Sciatic nerve (tissue), 2 donors: ENCODE measurements at places on chromosomes 5 and 9.

- DNase-seq, result no peak
Measured at GRCh38 chr5:137822158-137822764, 45.4 kb upstream of the MYOT start.

DNA sequence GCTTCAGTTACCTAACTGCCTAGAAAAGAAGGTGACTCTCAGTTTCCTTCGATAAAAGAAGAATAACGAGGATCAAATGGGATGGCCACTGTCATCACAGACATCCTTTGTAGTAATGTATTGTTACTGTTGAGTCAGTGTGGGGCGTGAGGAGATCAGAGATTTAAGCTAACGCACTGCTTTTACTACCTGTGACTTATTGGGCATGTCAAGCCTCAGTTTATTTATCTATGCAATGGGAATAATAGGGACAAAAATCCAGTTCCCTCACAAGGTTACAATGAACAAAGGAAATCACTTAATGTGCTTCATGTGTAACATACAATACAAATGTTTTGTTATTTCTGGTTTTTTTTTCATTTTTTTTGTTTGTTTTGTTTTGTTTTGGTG is 255 bp upstream of the TRPM6 start:
- DNase-seq, result no peak

DNA sequence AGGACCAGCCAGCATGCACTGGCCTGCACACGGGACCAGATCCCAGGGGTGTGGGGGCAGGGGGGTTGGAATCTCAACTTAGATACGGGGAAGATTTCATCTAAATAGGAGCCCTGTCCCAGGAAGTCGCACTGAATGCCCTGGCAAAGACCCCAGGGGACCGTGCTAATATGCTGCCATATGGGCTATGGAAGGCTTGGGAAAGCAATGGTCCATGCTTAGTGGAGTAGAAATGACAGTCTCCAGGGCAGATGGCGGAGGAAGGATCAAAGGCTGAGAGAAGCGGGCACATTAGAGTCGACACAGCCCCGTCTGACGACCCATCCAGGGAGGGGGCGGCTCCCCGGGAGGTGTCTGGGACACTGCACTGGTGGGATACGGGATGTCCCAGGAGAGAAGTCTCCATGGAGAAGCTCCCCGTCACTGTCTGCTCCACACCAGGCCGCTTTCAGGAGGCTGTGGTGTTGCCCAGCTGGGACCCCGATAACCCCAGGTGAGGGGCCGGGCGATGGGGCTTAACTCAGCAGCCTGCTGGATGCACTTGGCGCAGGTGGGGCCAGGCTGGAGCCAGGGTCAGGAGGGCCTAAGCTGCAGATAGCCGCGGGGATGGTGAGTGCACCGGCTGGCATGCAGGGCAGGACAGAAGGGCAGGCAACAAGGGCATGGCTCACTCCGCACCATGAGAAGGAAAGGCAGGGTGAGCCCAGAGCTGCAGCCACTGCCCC is 377.7 kb upstream of the IRX1 start:
- no peak for DNase-seq

DNA sequence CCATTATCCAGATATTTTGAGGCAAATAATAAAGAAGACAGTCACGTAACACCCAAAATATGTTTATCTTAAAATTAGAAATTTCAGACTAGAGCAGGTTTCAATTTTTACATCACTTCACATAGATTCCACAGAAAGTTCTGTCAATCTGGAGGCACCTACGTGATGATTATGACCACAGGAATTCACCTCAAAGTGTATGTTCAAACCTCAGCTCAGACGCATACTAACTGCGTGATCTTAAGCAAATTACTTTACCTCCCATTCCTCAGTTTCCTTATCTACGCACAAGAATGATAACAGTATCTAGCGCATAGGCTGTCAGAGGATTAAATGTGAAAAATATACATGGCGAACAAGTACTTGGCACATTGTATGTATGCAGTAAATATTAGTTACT is 5.9 kb upstream of the CDH6 start:
- DNase-seq, result no peak

DNA sequence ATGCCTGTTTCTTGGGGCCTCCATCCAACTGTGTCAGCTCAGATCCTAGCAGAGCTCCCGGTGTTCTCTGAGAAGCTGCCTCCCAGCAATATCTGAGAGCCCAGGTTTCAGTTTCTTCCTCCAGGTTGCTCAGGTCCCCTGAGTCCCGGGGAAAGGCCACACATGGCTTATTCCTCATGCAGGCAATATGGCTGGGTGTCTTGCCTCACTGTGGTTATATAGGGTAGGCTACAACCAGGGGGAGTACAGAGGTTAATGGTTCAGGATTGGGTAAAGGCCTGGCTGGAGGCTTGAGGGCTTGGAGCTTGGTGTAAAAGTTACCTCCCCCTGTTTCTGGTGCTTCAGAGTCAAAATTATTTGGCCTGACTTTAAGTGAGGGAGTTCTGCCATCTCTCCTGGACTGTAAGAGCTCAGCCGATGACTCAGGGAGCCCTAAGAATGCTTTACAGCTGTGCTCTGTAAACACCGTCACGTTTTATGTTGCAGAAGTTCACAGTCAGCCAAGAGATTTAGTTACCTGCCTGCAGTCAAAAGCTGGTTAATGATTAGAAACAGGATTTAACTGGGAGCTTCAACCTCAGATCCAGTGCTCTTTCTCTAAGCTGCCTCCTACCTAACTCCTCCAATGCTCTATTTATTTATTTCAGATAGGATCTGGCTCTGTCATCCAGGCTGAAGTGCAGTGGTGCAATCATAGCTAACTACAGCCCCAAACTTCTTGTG is 24.3 kb upstream of the UBAP2 start:
- DNase-seq, result no peak

DNA sequence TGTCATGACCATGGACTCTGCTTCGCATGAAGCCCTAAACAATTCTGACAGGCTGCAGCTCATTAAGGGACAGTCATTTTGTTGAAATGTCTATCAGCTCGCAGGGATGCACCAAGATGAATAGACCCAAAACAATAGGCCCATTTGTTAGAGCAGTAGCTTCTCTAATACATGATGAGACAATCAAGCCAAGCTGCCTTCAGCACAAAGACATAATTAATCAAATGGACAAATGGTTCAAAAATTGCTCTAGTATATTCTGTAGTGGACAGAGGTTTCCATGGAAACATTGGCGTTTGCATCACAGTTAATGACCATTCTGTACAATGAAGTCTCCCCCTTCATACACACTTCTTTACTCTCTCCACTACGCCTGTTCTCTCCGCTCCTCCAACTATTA is 274.6 kb downstream of the ANXA1 start:
- no peak for DNase-seq

- DNase-seq, result no peak
Measured at GRCh38 chr9:136754626-136755301, 3.3 kb downstream of the LCN8 start.

DNA sequence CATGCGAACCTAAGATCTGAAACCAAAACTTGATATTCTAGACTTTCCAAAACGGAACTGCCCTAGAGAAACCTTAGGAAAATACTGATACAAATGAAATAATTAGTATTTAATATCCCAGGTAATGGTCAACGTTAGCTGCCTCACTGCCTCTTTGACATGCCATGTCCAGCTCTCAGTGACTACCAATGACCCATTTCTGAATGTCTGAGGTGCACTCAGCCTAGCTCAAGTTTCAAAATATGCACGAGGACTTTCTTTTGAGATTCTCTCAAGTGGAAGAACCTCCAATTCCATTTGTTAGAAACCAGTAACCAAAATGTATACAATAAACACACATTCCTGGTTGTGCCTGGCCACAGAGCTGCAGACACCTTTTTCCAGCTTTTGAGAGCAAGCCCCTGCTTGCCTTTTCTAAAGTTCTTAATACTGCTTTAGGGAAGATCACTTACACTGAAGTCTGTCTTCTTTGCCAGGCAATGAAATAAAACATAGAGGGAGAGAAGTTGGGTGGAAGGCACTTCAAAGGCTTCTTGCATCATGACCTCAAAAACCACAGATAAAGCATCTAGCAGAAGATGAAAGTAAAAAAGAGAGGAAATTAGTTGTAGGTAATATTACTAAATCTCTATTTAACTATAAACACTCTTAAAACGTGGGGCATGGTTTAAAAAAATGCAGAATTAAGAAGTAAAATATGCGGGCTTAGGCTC is 87.9 kb downstream of the MRPS27 start:
- no peak for DNase-seq

DNA sequence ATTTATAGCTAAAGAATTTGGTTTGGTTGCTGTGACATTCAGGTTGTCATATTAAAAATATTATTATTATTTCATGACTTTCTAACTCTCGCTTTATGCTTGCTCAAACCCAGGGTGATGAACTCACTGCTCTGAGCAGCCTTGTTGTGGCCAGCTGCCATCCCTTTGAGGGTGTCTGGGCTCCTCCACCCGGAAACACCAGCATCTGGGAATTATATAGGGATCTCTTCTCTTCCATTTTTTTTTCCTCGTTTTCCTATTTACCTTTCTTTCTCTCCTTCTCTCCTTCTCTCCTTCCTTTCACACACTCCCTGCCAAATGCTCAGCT is 355.8 kb upstream of the SMARCA2 start:
- DNase-seq, result no peak

- DNase-seq, result no peak
Measured at GRCh38 chr9:126219166-126219565, 107.5 kb upstream of the MVB12B start.

DNA sequence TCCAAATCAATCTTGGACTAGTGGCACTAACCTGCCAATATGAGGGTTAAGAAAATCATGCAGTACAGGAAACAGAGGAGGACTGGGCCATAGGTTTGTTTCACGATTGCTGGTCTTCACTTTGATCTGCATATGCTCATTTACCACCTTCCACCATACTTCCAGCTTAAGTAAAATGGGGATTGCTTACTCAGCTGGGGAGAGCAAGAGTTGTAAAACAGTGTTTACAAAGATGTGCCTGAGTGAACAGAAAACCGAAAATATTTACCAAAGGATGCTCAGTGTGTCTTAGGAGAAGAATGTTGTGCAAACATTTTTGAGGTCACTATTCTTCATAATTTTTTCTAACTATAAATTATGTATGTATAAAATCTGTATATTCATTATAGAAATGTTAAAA is 65.1 kb upstream of the DNAH5 start:
- DNase-seq, result no peak

- no peak for DNase-seq
Measured at GRCh38 chr5:14440223-14440581, 141.4 kb upstream of the OTULINL start.

- no peak for DNase-seq
Measured at GRCh38 chr5:10674096-10674495, 86.9 kb downstream of the DAP start.

- DNase-seq, result no peak
Measured at GRCh38 chr9:123756484-123757106, 173.3 kb downstream of the DENND1A start.

DNA sequence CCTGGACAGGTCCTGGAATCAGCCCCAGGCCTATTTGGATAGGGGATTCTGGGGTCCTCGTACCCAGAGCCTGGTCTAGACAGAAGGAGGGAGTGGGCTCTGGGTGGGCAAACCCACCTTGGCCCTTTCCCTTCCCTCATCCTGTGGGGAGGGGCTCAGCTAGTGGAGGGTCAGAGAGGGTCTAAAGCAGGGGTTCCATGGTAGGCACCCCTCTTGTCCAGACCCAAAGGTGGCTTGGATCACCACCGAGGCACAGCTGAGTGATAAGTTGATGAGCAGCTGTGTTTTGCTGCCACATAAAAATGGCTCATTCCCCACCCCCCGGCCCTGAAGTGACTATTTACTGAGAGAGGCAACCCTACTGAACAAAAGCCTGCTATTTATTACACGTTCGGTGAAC is 53.8 kb upstream of the KCNMB1 start:
- no peak for DNase-seq

- no peak for DNase-seq
Measured at GRCh38 chr5:109299557-109299956, 110.2 kb downstream of the PJA2 start.

DNA sequence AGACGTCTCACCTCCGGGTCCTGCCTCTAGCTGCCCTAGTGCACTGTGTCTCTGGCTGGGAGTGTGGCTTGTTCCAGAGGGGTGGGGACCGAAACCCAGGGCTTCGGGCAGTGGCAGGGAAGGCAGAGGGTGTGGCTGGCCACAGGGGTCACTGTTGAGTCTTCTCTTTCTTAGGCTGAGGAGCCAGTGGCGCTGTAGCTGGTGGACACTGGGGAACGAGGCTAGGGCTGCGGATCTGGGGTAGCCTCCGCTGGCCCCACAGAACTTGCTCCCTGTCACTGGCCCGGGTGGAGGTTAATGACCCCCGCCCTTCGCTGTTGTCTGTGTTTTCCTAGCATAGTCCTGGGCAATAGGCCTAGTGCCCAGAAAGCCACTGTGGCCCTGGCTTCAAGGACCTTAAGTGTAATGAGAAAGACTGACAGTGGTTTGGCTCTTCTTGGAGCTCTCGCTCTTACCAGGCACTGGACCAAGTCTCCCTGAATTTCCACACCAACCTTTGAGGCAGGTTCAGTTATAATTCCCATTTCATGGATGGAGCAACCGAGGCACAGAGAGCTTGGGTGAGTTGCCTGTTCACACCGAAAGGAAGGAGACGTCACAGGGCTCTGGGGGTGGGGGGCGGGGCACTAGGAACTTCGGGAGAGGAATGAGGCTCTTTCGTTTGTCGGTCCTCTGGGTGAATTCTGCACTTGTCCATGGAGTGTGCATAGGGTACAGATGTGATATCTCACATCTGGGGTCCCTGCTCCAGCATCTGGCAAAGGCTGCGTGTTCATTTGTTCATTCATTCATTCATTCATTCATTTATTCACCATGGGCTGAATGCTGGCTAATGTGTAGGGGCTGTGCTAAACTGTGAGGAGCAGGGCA is 4.8 kb upstream of the IER5L start:
- no peak for DNase-seq

DNA sequence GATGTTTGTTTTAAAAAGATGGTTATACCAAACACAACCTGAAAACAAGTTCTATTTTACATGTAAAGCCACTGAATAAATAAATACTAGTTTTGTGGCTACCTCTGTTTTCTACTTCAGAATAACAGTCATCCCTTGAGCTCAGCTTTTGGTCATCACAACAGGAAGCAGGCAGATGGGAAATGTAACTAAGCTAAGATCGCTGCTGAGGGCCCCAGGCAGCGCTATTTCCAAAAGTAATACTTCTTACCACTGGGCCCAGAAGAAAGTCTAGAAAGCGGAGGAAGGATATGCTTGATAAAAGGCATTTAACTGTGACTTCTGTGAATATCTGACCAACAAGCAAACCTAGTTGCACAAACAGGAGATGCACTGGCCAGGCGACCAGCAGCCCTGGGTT is 61.4 kb downstream of the SERINC5 start:
- no peak for DNase-seq

DNA sequence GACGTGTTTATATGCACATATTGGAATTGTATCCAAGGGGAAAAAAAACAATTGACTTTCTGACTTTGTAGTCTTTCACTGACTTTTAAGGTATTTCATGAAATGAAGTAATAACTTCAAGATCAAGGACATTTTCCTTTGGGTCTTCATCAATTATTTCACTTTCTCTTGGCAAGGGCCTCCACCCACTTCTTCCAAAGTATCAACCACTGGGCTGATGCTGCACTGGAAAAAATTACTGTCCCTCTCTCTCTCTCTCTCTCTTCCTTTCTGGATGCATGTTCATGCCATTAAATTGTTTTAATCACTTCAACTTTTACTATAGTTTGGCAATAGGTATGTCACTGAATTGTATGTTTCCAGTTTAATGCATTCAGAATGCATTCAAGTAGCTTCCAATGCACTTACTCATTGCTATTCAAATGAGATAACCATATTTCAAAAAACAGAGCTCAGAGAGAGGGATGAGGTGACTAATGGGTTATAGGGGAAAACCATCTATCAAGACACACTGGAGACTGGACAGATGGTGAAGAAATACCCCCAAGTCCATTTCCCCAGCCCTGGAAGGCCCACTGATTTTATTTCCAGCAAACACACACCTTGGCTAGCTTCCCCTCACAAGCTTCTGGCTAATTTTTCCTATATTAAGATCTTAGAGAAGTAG is 585.3 kb downstream of the EBF1 start:
- no peak for DNase-seq
